Stimulated activated CD8-positive, alpha-beta memory T cell treated with anti-CD3 and anti-CD28 coated beads, Interleukin-12 subunit alpha, Interleukin-12 subunit beta, amount 100 ng/mL, for 1 hour (primary cell): ENCODE measurements at places on chromosomes 5 and 9.

DNA sequence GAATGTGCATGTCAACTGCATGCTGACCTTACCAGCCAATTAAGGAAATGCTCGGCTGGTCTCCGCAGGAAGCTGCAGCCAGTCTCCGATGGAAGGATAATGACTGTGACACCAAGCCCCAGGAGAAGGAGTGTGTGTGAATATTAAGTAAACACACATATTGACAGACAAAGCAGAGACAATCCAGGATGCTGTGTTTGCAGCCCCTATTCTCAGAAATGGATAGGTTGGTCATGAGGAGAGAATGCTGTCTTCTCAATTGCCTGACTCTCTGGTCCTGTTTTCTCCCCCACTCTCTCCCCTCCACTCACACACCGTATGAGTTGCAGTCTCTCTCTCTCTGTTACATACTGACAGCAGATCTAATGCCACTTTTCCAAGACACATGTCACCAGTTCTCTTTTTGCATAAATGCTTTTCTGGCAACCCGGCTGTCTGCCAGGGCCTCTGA, 85.7 kb downstream of the EPB41L4A start:
- DNase-seq = no peak

GRCh38 chr9:114037249-114037648, 40.9 kb downstream of the AMBP start:
- no peak for DNase-seq

DNA sequence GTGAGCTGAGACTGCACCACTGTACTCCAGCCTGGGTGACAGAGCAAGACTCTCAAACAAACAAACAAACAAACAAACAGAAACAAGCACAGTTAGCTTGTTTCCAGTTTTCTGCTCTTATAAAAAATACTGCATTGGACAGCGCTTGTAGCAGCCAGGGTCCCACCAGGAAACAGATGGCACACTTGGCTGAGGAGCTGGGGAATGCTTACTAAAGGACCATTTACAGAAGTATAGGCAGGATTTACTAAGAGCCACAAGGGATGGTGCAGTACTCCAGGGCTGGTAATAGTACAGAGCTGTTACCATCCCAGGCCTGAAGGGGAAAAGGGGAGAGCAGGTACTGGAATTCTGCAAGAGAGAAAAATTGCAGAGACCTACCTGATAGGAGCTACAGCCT, 5.2 kb upstream of the ANKS6 start:
- no peak for DNase-seq

DNA sequence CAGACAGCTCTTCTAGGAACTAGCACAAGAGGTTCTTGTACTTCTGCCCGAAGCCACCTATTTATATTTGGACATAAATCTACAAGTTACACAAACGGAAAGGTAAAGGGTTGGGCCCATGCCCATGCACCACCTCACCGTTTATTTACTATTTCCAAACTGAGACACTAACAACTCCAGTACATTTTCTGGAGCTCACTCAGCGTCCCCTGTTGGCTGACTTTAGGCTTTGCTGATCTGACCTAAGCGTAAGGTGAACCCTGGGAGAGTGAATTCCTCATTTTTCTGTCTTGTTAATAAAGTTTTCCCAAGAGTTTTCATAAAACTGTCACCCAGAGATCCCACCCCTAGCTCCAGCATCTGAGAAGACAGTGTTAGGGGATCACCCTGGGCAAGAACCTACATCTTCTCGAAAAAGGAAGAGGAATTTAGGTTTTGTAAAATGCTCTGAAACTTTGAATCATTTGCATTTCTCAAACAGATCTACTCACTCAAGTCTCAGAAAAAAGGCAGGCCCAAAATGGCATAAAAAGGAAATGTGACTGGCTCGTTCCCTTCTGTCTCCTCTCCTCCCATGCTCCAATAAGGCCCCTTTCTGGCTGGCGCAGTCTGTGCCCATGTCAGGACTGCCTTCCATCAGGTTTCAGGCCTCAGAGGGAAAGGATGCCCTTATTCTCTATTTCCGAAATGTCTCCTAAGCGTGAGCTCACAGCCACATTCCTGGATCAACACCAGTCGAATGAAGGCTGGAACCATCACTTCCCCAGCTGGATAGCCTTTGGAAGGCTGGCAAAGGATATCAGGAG, 201.3 kb downstream of the FANCC start:
- DNase-seq = no peak

- no peak for DNase-seq
Observed at GRCh38 chr5:1288439-1289335, 6.2 kb downstream of the TERT start.

DNA sequence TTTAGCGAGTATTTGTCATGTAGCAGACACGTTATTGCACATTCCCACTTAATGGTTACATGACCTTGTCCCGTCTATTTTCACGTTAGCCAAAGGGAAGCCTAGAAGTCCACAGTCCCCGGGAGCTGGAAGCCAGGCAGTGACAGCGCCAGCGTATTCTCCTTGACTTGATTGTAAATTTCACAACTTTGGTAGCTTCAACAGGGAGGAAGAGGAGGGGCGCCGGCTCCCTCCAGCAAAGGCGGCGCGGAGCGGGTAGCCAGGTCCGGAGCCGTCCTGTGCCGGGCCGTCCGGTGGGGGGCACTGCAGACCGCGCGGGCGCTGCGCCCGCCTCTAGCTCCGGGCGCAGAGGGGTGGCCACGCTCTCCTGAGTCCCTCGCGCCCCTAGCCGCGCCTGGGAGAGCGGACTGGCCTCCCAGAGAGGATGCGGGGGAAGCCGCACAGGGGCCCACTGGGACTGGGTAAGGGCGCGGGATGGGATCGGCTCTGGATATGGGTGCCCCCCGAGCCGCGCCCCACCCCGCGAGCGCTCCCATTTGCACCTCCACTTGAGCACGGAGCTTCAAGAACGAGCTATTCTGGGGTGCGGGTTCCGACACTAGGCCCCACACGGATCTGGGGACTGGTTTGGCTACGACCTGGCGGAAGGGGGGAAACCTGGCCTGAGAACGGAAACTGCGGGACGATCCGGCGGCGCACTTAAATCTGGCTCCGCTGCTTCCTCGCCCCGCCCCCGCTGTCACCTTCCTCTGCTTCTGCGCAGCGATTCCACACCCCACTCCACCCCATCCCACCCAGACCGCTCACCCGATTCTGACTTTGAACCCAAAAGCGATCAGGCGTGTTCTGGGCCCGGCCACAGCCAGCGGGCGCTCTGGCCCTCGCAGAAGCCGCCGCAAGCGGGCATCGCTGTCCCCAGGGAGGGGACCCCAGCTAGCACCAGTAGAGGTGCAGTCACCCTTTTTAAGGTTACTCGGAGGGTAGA, 23.8 kb downstream of the KLF4 start:
- DNase-seq = no peak

- no peak for DNase-seq
Observed at GRCh38 chr5:159620853-159621540, 290.7 kb upstream of the IL12B start.

- no peak for DNase-seq
Observed at GRCh38 chr9:385818-386398, 171.2 kb downstream of the DOCK8 start.

- no peak for DNase-seq
Observed at GRCh38 chr5:14551211-14551610, 30.4 kb upstream of the OTULINL start.

DNA sequence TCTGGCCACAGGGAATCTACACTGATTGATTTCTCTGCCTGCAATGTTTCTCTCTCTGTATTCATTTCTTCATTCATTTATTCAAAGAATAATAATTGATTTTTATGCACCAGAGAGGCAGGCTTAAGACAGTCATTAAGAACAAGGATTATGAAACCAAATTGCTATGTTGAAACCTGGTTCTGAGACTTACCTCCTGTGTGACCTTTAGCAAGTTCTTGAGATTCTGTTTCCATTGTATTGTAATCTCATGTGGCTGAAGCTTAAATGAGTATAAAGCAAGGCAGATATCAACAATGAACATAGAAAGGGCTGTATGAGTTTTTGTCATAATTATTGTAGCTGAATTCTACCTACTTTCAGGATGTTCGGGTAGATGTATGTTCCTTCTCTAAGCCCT, 129.6 kb upstream of the GRIA1 start:
- DNase-seq = no peak

- DNase-seq = no peak
Observed at GRCh38 chr9:75438716-75439115, 350.4 kb downstream of the OSTF1 start.

- DNase-seq = no peak
Observed at GRCh38 chr9:108762348-108763055, 93.3 kb downstream of the ACTL7B start.

GRCh38 chr5:126715765-126716164, 61.2 kb upstream of the LMNB1 start:
- DNase-seq = no peak

- no peak for DNase-seq
Observed at GRCh38 chr9:11159318-11159862, 546.6 kb upstream of the PTPRD start.

GRCh38 chr9:81599837-81600236, 89.5 kb downstream of the TLE1 start:
- no peak for DNase-seq

- no peak for DNase-seq
Observed at GRCh38 chr5:79077680-79078365, 8.3 kb downstream of the BHMT2 start.

GRCh38 chr5:36310138-36310537, 8.4 kb upstream of the RANBP3L start:
- no peak for DNase-seq

GRCh38 chr5:16936150-16936988, at the start of gene MYO10:
MYO10 (minus strand) TSS chr5:16936288; CDS start chr5:16935808, 480 bp downstream.
- no peak for DNase-seq

DNA sequence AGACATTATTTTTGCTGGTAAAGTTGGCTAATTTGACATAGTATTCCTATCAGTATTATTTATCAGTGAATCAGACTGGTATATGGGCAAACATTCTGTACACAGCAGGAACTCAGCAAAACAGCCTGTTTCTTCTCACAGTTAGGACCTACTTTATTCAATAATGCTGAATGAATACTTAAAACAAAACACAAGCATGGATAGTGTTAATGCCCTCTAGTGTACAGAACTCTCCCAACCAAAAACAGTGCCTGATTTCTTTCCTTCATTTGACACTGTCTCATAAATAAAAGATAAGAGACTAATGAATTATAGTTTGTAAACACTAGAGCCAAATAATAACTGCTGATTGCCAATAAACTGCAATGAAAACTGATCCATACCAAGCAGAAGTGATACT, 1113.3 kb downstream of the PTPRD start:
- no peak for DNase-seq

- no peak for DNase-seq
Observed at GRCh38 chr9:92664394-92665152, 5.4 kb downstream of the IPPK start.

DNA sequence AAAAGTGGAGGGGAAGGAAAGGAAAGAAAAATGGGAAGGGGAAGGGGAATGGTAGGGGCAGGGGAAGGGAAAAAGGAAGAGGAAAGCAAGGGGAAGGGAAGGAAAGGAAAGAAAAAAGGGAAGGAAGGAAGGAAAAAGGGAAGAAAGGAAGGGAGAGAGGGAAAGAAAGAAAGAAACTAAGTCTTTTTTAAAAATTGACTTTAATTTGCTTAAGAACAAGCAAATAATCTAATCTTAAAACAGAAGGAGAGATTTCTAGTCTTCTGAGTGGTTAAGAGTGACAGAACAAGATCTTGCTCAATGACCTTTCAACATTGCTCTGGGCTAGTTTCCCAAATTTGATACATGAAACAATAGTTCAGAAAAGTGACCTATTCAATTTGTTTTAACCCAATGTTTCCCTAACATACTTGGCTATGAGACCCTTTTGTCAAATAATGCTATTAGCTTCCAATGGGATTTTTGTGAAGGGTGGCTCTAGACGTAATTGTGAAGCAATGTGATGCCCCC, 33.4 kb upstream of the GLIS3 start:
- no peak for DNase-seq

- no peak for DNase-seq
Observed at GRCh38 chr5:61286446-61287132, 45.5 kb upstream of the ZSWIM6 start.

DNA sequence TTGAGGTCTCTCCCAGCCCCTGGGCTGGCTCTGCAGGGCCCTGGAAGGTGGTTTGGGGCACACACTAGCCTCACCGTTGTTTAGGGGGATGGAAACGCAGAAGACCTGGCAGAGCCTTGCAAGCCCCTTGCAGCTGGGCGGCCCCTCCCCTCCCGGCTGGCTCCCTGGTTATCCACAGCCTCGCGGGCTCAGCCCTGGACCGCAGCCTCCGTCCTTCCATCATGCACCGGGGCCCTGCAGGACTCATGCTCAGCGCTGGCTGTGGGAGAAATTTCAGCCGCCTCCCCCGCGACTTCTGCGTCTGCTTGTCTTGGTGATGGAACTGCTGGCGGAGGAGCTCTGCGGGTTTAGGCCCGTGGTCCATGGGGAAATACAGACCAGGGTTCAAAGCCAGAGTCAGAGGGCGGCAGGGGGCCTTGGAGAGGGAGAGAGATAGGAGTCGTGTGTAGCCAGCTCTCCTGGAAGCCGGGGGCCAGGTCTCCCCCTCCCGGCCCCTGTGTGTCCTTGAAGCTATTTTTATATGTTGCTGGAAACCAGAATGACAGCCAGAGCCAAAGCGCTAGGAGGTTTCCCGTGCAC, 75.8 kb upstream of the IER5L start:
- DNase-seq = no peak

DNA sequence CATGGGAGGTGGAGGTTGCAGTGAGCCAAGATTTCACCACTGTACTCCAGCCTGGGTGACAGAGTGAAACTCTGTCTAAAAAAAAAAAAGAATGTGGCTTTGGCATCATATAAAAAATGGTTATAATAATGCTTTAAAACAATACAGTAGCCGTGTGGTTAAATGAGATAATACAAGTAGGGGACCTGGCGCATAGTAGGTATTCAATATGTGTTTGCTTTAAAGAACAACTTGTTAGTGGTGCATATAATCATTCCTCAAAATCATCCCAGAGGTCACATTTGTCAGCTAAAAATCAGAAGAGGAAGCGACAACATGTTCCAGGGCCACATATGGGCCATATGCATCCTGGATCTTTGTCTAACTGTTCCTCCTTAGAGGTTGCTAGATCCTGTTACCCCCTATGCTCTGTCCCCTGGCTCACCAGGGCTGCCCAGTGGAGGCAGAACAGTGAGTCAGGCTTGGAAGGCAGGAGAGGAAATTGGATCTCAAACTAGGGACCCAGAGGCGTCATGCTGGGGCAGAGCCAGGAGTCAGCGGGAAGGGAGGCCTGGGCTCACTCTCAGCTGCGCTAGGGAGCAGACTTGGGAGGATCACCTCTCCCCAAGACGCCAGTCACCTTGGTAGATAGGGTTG, 27.7 kb downstream of the LHX6 start:
- no peak for DNase-seq

- DNase-seq = no peak
Observed at GRCh38 chr5:176542135-176542595, 5.0 kb upstream of the RNF44 start.
